ENCODE measurements at places on chromosomes 1 and 21.

DNA sequence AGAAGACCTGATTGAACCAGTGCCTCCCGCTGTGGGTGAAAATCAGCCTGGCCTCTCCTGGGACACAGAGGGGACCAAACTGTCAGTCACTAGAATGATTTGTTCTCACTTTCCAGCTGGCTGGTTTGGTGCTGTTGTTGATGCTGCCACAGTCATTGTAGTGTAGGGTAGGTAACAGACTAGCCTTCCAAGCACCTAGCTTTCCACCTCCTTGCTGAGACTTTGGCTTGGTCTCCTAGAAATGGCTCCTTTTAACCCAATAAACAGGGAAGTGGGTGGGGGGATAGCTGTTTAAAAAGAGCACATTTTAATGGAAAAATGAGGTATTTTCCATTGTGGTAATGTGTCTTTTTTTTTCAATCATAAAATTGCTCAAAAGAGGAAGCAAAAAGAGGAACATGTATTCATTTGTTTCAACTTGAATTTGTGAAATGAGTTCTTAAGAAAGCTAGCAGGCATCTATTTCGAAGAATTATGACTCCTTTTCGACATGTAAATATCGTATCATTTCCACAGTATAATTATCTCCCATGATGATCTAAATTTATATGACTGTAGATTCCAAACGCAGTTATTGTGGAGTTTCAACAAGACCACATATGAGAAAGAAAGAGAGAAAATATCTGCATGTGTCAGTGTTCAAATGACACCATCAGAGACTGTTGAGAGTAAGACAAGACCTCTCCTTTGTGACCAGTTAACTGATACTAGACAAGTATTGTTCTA is 190.1 kb downstream of the HLX start:
- DNase-seq, result no peak

DNA sequence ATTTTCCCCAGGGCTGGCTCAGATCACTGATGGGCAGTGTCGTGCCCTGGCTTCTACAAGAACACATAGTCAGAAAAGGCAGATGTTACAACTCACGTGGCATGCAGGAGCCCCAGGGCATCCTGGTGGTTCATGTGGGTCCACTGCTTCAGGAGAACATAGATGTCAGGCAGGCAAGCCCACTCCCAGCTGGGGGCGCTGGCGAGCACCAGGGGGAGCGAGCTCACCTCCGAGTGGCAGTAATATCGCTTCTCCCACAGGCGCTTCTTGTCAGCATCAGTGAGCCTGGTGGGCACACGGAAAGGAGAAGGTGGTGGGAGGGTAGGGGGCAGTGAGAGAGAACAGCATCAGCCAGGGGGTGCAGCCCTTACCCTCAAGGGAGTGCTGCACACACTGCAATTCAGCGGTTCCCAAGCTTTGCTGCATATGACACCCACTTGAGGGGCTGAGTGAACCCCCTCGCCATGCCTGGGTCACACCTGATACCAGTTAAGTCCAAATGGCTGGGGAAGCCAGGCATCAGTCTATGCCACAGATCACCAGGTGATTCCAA is 34.3 kb upstream of the PPP1R15B start:
- no peak for DNase-seq

DNA sequence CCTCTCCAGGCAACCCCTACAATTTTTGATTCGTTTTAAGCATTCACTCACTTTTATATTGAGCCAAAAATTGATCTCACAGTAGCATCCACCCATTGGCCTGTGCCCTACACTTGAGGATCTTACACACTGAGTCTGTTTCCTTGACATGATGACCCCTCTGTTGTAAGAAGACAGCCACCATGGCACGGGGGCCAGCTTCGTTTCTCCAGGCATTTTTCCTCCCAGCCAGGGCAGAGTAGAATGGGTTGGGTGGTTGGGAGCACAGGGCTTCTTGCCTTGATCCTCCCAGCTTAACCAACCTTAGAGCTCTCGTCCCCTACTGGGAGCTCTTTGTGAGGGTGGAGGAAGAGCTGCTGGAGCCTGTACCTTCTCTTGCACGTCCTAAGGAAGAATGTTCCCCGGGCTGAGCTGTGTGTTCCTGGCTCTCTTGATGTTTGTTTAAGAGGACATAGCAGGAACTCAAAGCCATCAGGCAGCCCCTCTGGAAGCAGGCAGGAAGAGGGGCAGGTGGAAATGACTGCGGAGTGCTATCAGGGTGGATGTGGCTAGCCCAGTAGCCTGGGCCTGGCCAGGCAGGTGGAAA is 213.2 kb upstream of the TMEM51 start:
- no peak for DNase-seq

- peak; percentile 46 for DNase-seq
Observed at GRCh38 chr1:107135463-107135862, 5.4 kb upstream of the NTNG1 start.

- DNase-seq, result no peak
Observed at GRCh38 chr1:98453066-98453465, 208.5 kb upstream of the SNX7 start.

All from foreskin fibroblast (primary cell).